ENCODE measurements at places on chromosomes 12 and 14.

- no peak for DNase-seq
These were observed 217.3 kb upstream of the CCDC196 start for GRCh38 chr14:66268802-66269334.

GRCh38 chr12:51065530-51065929 is 17.4 kb downstream of the LETMD1 start:
- no peak for DNase-seq

- DNase-seq = no peak
These were observed 11.6 kb downstream of the EIF2B1 start for GRCh38 chr12:123621619-123622530.

- DNase-seq = no peak
These were observed 15.1 kb downstream of the CPNE8 start for GRCh38 chr12:38890102-38890855.

- no peak for DNase-seq
These were observed 6.3 kb downstream of the ESPL1 start for GRCh38 chr12:53274445-53274844.

DNA sequence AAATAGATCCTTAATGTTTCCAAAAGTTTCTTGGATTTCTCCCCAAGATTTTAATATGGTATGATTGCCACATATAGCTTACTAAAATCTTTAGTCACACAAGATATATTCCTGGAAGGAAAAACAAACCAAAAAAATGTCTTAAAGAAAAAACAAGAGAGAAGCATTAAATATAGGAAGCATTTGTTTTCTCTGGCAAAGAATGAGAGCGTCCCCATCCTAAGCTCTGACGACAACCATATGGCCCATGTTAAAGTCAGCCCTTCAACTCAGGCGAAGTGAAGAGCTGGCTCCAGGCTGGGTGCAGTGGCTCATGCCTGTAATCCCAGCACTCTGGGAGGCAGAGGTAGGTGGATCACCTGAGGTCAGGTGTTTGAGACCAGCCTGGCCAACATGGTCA is 35.6 kb downstream of the GCH1 start:
- DNase-seq = no peak

DNA sequence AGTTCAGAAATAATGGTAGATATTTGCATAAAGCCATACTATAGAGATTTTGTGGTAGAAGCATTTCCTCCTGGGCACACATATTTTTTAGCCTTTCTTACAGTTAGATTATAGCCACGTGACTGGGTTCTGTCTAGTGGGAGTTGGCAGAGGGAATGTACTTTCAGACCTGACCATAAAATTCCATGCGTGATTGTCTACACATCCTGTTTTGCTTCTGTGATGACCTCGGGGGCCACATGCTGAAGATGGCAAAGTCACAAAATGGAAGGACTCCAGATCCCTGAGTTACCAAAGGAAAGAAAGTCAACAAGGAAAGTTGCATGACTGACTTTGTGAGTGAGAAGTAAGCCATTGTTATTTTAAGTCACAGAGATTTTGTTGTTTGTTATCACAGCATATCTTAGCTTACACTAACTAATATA is 14.6 kb upstream of the MIA2 start:
- no peak for DNase-seq

DNA sequence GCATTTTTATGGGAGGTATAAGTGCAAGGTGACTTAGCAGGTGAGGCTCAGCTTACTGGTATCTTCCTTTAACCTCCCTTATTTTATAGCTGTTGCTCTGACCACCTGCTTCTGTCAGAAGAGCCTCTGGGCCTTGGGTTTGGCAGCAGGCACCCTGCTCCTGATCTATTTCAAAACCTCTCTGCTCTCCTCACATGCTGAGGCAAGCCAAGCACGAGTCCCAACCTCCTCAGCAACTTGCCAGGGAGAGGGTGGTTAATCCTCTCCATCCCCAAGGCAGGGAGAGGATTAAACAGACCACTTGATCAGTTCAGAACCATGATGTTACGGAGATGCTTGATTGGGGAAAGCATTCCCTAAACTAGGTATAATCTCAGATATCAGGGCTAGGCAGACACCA is 5.4 kb downstream of the PLEKHH1 start:
- no peak for DNase-seq

DNA sequence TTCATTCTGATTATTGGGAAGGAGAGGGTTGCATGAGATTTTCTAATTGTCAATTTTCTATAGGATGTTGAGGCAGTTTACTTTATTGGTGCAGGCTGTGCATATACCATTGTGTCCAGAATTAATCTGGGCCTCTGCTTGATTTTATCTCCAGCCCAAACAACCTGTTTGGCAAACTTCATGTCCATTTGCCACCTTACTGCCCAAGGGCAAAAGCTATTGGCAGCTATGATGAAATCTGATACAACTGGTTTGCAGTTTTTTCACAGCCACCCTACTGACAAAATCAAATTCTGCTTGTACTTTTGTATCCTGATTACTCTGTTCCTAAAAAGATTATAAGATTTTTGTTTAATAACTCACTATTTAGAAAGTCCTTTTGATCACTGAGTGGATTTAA is 789.2 kb upstream of the FBXO33 start:
- DNase-seq = no peak

- no peak for DNase-seq
These were observed 36.8 kb downstream of the GOLGA5 start for GRCh38 chr14:92830902-92831301.

DNA sequence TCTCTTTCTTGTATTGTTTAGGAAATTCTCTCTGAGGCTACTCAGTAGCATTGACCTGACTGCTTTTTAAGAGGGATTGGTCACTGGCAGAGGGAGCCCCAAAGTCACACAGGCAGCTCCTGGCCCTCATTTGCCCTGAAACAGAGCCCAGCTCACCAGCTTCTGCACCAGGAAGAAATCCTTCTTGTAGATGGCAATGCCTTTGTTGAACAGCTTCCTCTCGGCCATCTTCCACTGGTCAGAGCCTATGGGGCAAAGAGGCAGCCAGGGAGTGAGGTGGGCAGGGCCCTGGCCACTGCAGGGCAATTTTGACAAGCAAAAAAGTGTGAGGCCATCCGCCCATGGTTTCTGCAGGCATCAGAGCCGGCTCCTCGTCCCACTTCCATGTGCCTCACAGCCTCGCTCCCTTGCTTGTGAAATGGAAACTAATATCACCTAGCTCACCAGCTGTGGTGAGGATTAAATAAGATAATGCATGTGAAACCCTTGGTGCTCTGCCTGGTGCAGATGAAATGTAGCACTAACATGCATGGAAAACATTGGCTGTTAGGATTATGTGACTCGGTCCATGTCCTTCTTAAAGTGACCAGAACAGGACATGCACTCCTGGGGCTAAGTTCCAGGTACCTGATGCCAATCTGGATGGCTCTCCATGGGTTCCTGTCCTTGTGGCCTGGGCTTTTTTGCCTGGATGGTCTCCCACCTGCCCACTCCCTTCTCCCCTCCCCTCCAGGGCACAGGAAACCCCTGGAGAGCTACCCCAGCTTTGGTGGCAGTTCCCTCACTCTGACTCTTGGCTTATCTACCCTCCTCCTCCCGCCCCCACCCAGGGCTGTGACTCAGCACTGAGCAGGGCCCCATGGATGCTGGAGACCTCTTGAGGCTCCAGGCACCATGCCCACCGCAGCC is 11.2 kb upstream of the PNMA1 start:
- no peak for DNase-seq

- DNase-seq = no peak
These were observed 307.6 kb downstream of the RAD51B start for GRCh38 chr14:68127166-68127565.

- DNase-seq = peak; percentile 95
These were observed at the start of gene ZNF605 for GRCh38 chr12:132956011-132956788. Gene ZNF605 (minus strand): TSS chr12:132956306. CDS start chr12:132945635, 10,671 bp downstream.

DNA sequence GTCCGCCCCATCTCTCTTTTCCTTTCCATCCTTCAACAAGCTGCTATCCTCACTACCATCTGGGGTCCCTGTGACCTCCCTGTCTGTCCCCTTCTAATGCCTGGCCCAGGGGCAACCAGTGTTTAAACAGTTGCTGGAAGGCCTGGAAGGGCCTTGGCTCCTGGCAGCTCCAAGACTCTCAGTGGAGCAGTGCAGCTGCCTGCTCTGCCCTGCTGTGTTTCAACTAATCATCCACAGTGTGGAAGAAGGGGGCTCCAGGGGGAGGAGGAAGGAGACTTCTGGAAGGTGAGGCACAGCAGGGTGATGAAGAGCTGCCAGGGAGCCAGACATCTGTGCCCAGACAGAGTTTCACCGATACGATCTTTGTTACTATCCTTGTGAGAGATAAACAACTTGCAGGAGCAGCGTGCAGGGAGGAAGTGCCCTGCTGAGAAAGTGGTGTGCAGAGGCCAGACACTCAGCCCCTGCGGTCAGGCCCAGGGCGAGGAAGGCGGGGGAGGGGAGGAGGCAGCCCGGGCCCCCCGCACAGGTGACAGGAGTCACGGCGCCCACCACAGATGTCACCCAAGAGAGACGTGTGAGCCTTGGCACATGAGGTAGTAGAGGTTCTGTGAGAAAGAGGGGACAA is 1061.8 kb downstream of the BCL11B start:
- DNase-seq = no peak

GRCh38 chr14:99273766-99274345 is 1.9 kb upstream of the BCL11B start:
- no peak for DNase-seq

DNA sequence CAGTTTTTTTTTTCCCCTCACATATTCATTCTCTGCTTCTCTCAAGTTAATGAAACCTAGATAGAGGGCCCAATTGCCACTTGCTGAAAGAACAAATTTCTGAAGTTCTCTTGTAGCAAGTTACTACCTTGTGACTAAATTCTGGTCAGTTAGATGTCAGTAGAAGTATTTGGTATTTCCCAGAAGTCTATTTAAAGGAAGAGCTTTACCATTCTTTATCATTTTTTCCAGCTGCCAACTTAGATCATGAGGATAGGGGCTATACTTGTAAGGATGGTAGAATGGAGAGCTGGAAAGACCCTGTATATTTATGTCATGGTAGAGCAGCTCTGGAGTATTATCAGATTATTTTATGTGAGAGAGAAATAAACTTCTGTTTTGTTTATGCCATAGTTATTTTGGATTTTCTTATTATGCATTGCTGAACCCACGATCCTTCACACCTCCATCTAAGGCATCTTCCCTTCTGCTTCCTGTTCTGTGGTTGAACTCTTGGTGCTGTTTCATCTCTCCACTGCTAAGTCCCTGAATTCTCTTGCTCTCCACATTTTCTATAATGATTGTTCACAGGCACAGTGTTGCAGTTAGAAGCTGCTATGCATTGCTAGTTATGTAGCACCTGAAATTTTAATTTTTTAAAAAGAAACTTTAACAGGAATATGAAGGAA is 25.9 kb downstream of the FUT8 start:
- DNase-seq = no peak

DNA sequence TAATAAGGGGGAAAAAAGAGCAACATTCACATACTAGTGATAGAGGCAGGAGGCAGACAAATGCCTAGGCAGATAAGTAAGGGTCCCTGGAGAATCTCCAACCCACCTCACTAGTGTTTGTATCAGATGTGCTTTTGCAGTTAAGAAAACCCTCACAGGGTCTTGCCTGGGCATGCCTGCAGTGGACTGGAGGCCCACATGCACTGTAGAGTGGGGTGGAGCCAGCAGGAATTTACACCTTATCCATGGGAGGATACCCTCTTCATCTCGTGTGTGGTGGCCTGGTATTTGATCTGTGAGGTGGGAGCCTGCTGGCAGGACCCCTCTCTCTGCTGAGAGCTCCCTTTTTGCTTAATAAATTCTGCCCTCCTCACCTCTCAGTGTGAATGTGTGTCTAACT is 238.0 kb upstream of the SLC16A7 start:
- no peak for DNase-seq

GRCh38 chr12:109729801-109730200 is 16.2 kb downstream of the FAM222A start:
- peak; percentile 18 for DNase-seq

DNA sequence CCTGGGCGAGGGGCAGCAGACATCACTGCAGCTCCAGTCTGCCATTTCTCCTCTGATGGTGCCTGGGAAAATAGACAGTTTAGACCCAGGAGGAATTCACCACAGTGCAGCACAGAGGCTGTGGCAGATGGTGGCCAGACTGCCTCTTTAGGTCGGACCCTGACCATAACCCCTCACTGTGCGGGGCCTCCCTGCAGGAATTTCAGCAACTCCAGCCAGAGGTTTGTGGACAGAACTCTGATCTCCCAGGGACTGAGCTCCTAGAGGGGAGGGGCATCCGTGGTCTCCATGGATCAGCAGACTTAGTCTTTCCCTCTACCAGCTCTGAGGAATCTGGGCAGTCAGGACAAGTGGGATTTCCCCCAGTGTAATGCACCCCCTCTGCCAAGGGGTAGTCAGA is 106.5 kb downstream of the ZC3H14 start:
- no peak for DNase-seq

- no peak for DNase-seq
These were observed 6.0 kb downstream of the PSMD9 start for GRCh38 chr12:121894633-121895032.
